NCI-H1105 (cell line): ENCODE measurements at places on chromosomes 7 and 10.

DNA sequence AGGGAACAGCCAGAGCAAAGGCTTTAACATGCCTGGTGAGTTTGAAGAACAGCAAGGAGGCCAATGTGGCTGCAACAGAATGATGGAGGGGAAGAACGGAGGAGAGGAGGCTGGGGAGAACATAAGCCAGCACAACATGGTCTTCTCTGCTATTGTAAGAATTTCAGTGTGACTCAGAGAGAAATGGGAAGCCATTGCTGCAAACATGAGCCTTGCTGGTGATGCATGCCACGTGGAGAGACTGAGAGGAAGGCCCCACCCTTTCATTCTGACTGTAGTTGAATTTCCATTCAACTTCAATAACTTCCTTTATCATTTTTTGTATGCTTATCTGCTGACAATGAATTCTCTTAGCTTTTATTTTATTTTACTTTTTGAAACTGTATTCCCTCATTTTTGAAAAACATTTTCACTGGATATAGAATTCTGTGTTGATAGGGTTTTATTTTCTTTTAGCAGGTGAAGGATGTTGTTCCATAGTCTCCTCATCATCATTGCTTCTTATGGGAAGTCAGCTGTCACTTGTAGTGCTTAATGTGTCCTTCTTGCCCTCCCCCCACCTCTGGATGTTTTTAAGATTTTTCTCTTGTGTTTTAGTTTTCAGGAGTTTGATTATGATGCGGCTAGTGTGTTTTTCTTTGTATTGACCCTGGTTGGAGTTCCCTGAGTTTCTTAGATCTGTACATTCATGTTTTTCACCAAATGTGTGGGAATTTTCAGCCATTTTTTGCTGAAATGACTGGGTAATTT, 46.4 kb upstream of the LEP start:
- DNase-seq = no peak

GRCh38 chr7:157613575-157614322, 276.9 kb downstream of the DNAJB6 start:
- DNase-seq = no peak

DNA sequence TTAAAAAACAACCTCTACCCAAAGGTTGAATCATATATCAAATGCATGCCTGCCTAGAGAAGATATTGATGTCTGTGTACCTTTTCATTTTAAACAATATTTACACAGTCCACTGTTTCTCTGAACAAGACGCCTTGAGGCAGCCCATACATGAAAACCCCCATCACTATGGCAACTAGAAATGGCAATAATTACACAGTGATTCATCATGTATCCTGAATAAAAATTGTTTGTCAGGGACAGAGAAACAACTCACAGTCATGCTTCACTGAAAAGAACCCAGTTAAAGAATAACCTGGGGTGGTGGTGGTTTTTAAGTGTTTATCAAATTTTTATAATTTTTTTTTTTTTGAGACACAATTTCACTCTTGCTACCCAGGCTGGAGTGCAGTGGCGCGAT, 19.7 kb downstream of the DNAJC12 start:
- DNase-seq = no peak

GRCh38 chr7:2734751-2735571, 47.0 kb downstream of the AMZ1 start:
- DNase-seq = no peak

DNA sequence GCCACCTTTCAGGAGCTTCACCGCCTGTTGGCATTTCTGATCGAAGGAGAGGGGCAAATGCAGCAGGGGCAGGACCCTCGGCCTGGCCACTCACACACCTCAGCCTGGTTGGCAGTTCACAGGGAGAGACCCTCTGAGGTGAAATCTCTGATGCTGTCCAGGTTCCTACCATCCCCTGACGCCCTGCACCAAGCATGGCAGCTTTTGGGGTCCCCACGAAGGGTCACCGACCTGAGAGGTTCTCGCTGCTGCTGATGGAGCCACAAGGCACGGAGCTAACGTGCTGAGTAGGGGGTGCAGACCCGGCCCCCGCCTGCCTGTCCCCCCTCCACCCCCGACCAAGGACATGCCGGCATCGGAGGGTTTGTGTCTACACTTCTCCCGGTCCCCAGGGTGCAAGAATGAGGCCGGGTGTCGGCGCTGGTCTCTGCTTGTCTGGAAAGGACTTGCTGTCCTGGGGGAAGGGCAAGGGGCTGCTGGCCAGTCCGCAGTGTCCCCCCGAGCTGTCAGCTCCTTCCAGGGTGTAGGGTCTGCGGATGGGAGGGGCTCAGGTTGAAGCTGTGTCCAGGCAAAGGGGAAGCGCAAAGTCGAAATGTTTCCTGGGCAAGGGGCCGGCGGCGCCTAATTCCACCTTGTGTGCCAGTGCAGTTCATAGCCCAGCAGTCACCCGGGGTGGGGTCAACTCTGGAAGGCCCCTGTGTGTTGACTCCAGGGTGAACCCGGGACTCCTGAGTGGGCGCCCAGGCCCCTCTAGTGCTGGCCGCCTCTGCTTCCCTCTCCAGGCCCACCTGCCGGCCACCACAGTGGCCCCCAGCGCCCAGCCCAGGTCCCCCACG, 132.6 kb downstream of the DNAJB6 start:
- no peak for DNase-seq

- DNase-seq = no peak
Observed at GRCh38 chr7:145224775-145225174, 388.9 kb upstream of the TPK1 start.
